ENCODE measurements at places on chromosomes 4 and X.

- DNase-seq: peak; percentile 58
These were observed 153.0 kb upstream of the PSAPL1 start for GRCh38 chr4:7587433-7588405.

GRCh38 chr4:133868856-133869255, 332.7 kb downstream of the PABPC4L start:
- no peak for DNase-seq

GRCh38 chr4:119337010-119337409, 15.1 kb upstream of the FABP2 start:
- DNase-seq: no peak

DNA sequence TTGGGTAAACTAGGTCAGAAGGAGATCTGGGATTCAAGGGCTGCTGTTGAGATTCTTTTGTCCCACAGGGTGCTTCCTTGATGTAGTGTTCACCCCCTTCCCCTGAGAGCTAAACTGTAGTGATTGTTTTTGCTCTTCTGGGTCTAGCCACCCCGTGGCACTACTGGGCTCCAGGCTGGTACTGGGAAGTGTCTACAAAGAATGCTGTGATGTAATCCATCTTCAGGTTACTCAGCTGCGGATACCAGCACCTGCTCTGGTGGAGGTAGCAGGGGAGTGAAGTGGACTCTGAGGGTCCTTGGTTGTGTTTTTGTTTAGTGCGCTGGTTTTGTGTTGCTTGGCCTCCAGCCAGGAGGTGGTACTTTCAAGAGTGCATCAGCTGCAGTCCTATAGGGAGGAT, 365.5 kb downstream of the ZNF674 start:
- DNase-seq: no peak

DNA sequence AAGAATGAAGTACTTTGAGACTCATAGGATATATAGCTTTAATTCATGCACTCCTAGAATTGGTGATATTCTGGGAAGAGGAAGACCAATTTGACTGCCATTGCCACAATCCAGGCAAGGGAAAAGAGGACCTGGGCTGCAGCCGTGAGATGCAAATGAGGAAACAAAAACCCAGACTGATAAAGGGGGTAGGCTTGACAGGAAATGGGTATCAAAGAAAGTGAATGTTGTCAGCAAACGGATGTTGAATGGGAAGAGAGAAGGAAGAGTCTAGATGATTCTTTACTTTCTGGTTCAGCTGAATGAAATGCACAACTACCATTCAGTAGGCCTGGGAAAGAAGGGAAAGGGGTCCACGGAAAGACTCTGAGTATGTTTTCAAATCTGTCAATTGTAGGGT, 17.1 kb upstream of the ARHGEF6 start:
- DNase-seq: no peak

DNA sequence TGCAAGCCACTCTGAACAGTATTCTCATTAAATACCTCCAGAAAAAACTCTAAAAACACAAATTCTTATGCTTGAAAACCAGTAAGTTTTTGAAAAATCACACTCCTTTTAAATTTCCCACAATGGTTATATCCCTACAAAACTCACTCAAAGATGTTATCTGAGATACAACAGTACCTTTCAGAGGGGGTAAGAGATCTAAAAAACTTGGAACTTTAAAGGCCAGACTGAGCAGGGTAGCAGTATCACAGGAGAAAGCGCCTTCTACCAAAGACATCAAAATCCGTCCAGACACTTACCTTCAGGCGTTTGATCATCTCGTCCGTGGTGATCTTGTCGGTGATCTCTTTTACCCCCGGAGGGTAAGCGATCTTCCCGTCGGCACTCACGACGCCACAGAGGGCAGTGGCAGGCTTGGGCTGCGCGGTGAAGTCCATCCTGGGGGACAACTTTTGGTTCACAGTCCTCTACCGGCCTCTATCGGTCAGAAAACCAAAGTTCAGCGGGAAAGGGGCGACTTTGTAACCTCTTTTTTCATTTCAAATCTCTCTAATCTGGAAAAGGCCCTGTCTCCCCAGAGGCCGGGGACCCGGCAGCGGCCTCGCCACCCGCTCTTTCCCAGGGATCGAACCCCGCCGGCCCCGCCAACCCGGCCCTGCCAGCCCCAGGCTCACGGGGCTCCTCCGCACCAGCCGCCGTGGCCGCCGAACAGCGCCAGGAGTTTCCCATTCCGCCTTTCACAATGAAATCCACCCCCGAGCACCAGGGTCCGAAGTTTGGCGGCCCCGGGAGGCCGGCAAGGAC, 1.4 kb downstream of the PDS5A start:
- no peak for DNase-seq

DNA sequence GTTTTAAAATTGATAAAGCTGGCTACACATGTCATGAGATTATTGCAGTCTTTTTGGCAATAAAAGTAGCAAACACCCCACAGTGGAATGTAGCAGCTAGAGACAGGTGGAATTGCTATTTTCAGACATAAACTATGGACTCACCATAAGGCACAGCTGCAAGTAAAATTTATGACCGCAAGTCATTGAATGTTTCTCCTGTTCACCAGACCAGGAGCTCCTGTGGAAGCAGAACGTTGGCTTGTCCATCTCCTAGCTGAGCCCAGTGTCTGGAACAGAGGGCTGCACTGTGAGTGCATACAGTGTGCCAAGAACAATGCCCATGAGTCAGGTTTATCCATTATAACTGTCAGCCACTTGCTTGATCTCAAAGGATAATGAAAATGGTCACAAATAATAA, 538.2 kb downstream of the INPP4B start:
- no peak for DNase-seq

- DNase-seq: no peak
These were observed 9.7 kb upstream of the PDGFC start for GRCh38 chr4:156981262-156981769.

DNA sequence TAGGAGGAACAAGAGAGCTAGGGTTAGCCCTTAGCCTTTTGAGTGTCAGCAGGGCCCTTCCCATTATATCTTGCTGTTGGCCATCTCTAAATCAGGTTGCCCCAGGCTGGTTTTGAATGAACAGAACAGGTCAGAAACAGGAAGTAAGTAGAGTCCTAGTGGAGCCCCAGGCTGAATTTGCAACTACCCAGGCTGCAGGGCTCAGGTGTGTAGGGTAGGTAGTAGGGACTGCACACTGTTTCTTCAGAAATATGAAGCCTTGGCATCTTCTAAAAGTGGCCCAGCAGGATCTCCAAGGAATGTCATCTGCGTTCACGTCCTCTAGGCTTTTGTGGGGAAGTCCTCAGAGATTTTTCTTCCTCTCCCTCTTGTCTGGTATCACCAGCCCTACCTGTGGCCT, 90.2 kb downstream of the ADGRG4 start:
- DNase-seq: no peak

DNA sequence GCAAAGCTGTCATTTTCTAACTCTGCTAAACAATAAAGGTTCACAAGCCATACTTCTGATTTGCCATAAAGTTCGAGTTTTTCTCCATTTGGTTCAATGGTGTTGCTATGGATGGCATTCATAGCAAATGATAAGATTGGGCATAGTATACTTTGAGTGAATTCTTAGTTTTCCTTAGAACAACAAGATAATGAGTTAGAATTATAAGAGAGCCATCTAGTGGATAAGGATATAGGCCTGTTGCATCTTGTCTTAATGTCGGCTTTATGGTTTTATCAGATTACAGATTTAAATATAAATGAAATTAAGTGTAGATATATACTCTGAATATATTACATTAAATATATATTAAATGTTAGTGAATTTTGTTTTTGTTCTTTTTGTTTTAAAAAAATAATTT, 644.6 kb downstream of the IL1RAPL1 start:
- DNase-seq: no peak

DNA sequence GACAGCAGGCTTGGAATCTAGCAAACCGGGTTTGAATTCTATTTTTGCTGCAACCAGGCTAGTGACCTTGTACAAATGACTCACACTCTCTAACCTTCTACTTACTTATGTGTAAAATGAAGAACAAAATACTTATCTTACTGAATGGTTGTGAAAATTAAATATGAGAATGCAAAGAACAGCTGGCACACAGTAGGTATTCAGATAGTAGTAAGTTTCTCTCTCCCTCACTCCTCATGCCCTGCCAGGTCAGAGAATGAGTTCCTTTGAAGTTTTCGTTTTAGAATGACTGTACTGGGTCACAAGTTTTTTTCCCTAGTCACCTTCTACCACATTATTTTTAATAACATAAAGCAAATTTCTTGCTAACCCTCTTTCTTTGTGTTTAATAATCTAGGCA, 33.0 kb downstream of the CISD2 start:
- DNase-seq: no peak

GRCh38 chrX:13168269-13168668, 123.8 kb upstream of the FAM9C start:
- no peak for DNase-seq

DNA sequence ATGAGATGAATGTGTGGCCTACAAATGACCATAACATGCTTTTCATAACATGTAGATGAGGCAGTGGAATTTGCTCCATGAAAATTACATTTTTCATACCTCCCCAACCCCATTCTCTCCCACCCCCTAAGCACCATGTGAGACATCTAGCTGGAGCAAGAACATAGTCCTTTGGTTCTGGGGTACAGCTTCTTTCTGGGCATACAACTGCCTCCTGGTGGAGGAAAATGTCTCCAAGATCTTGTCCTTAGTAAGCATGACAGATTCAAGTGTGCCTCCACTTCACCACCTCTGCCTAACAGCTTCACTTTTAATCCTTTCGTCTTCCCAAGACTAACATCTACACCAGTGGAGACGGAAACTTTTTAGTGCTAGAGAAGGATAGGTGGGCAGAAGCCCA, 8.0 kb downstream of the EXOC1L start:
- no peak for DNase-seq

GRCh38 chr4:73662709-73663546, 42.7 kb upstream of the RASSF6 start:
- DNase-seq: no peak

DNA sequence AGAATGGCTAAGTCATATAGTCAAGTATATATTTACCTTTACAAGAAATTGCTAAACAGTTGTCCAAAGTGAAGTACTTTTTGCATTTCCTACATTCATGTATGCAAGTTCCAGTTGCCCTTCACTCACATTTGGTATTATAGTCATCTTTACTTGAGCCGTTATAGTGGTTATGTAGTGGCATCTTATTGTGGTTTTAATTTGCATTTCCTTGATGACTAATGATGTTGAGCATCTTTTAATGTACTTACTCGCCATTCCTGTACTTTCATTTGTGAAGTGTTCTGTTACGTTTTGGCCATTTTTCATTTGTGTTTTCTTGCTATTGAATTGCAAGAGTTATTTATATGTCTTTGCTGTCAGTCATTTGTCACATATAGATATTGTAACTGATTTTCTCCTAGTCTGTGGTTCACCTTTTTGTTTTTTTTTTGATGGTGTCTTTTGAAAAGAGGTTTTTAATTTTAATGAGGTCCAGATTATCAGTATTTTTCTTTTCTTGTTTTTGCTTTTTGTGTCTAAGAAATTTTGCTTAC, 27.6 kb downstream of the ARFIP1 start:
- DNase-seq: no peak

GRCh38 chrX:11311706-11312105, 18.5 kb downstream of the AMELX start:
- no peak for DNase-seq

DNA sequence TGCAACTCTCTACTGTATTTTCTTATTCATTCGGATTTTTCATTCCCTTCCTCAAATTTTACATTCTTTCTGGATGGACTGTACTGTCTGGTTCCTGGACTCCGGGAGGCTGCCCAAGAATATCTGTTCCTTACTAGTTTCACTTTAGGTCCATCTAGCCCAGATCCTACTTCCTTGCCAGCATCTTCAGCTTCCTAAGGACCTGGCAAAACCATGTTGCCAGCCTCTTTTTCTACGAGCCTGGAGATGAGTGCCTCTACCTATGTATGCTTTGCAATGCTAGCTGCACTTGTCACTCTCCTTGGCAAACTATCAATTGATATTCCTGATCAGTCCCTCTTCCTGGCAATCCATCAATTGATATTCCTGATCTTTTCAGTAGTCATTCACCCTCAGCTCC, 5.6 kb upstream of the LNX1 start:
- no peak for DNase-seq

DNA sequence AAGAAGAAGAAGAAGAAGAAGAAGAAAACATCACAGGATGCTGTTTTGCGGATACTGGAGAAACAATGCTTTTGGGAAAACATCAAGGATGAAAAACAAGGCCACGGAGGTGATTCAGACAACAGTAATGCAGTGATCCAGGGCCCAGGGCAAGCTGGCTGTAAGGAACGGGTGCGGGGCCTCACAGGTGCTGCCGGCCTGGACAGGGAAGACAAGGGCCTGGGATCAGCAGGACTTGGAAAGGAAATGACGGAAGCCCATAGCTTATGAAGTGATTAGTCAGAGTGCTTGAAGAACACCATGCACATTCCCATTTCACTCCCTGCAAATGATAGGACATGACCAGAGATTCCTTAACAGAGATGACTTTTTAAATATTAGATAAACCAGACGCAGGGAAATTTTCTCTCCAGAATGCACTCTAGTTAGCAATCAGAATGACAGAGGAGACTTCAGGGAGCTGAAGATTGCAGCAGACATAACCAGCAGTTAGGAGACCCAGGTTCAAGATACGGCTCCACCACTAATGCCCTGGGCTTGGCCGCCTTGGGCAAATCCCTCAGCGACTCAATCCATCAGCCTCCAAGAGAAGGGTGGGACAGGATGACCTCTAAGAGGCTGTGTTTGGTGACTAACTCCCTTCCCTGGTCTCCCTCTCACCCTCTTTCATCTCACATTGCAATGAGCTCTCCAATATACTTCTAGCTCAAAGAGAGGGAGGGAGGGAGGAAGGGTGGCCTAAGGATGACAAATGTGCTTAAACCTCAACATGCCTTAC, 54.1 kb downstream of the APBB2 start:
- no peak for DNase-seq

DNA sequence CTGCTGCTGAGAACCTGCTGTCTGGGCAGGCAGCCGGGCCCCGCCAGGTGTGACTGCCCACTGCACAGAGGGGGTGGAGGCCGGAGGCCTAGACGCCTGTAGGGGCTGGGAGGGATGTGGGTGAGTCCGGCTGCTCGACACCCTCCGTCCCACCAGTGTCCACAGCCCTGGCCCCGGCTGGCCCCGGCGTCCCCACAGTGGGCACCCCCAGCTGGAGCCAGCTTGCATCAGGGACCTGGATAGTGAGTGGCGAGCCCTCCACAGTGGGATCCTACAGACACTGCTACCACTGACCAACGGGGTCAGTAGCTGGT, 34.7 kb upstream of the SPON2 start:
- no peak for DNase-seq

DNA sequence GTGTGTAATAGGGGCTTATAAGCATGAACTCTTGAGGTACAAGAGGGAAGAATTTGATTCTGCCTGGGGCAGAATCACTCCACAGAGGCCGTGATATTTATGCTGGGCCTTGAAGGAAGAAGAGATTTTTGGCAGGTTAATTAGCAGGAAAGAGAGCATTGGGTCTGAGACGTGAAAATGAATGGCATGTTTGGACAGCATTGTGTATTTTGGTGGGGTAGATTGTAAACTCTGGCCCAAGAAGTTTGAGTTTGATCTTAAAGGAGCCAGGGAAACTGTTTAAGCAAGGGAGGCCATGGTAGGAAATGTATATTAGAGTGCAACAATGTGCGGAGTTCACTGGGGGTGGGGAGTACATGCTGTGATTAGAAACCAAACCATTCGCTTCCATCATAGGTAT, 62.4 kb downstream of the NPNT start:
- DNase-seq: no peak
